LNCaP clone FGC (cell line): ENCODE measurements at places on chromosomes 1 and 21.

- DNase-seq: no peak
Observed at GRCh38 chr1:170230323-170230722, 84.6 kb downstream of the NTMT2 start.

DNA sequence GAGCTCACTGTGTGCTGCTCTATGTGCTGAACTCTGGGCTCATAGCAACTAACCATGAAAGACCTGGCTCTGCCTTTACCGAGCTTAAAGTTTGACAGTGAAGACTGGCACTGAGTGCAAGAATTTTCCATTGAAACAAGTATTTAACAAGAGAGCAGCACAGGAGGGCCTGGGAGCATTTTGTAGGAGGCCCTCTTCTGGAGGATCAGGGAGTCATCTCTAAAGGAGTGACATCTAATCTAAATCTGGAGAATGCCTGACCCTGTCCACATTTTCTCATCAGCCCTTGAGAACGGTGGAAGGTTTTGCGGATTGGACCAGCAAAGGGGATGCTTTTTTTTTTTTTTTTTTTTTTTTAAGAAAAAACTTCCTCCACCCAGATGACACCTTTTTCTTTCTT is 150.8 kb downstream of the ROR1 start:
- DNase-seq: no peak

DNA sequence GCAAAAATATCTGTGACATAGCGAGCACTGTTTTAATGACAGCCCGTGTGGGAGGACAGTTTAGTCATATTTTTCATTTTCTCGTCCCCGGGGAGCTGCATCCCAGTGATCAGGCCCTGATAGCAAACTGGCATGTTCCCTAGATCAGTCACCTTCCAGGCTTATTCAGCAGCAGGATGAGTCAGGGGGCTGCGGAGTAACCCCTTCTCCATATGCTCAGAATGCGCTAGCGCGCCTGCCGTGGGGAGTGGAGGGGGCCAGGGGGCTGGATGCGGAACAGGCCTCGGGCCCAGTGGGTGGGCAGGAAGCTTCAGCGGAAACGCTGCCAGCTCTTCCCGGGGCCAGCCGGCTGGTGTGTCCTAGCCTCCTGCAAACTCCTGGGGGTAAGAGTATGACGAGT is 94.0 kb downstream of the KCND3 start:
- no peak for DNase-seq

DNA sequence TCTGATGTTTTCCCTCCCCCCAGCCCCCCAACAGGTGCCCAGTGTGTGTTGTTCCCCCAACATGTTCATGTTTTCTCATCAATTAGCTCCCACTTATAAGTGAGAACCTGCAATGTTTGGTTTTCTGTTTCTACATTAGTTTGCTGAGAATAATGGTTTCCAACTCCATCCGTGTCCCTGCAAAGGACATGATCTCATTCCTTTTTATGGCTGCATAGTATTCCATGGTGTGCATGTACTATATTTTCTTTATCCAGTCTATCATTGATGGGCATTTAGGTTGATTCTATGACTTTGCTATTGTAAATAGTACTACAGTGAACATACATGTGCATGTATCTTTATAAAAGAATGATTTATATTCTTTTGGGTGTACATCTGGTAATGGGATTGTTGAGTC is 24.6 kb downstream of the ZNF678 start:
- DNase-seq: no peak

DNA sequence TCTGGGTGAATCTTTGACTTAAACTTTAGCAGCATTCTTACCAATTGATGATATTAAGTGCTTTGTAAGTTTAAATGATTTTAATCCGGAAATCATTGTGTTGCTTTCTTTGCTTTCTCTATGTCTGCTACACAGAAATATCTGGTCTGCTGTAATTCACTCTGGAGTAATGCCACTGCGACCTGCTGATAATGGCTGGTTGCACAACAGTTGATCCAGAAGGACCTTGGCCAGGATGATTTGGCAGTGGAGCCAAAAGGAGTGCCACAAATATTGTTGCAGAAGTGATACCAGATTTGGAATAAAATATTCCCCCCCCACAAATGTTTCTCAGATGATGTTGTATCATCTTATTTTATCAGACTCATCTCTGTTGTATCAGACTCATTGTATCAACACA is 2063.9 kb downstream of the MRPL39 start:
- DNase-seq: no peak

- DNase-seq: no peak
Observed at GRCh38 chr1:80961464-80962190, 839.1 kb upstream of the ADGRL2 start.

- DNase-seq: no peak
Observed at GRCh38 chr1:62357916-62358315, 38.7 kb upstream of the KANK4 start.

- no peak for DNase-seq
Observed at GRCh38 chr1:118914379-118915161, 73.6 kb downstream of the TBX15 start.

DNA sequence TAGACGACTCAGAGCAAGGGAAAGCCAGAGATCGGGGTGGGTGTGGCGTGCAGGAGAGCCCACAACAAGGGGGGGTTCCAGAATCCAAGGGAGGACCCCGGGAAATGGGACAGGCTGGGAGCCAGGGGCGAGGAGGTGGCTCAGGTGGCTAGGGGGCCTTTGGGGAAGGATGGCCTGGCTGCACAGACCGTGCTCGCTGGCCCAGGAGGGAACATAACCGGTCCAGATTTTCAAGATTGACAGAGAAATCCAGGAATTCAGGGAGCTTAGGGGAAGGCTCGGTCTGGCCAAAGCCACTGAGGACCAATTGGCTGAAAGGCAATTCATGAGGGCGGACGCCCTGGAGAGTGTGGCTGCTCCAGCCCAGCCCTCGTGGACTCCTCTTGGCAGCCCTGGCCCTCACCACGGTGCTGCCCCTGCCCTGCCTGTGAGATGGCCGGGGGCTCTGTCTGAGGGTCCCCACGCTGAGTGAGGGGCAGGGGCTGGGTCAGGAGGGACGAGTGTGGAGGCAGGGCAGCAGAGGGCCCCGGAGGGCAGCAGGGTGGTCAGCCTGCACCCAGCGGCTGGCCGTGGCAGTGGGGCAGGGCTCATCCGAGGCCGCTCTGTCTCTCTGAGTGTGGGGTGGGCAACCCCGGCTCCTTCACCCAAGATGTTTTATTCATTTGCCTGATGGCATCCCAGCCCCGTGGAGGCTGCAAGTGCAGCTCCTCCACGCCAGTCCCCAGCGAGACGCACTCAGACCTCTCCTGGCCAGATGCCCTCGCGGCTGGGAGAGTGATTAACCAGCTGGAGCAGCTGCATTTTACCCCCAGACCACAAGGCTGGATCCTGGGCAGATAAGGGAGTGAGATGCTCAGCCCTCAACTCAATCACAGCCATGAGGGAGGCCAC is 5.6 kb upstream of the LRRC3 start:
- DNase-seq: no peak

- DNase-seq: no peak
Observed at GRCh38 chr1:100359139-100359538, 6.8 kb downstream of the CDC14A start.

GRCh38 chr1:200248541-200248940 is 161.3 kb downstream of the ZNF281 start:
- DNase-seq: no peak

DNA sequence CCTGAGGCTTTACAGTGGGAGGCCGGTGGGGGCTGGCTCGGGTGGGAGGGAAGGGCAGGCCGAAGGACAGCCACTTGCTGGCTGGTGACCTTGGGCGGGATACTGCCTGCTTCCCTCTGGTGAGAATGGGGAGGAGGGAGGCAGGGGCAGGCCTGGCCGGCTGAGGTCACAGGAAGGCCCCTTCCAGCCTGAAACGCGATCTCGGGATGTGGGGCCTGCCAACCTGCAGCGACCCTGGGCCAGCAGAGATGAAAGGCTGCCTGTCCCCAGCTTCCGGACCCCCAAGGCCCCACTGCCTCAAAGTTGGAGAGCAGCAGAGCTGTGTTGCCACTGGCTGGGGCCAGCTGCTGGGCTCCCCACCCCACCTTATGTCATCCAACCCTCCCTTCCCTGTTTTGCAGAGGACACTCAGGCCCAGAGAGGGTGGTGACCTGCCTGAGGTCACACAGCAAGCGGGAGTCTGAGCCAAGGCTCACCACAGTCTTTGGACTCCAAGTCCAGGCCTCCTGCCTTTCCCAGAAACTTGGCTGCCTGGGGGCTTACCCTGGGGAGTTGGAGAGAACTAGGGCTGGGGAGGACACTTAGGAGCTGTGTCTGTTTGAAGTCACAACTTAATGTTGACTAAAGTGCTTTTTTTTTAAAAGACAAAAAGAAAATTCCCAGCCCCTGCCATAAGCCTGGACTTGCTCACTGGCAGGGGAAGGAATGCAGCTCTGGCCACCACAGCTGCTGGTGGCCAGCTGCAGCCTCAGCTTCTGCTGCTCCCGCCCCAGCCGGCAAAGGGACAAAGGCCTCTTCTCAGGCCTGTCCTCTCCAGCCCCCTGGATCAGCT is 14.8 kb upstream of the WASF2 start:
- no peak for DNase-seq

DNA sequence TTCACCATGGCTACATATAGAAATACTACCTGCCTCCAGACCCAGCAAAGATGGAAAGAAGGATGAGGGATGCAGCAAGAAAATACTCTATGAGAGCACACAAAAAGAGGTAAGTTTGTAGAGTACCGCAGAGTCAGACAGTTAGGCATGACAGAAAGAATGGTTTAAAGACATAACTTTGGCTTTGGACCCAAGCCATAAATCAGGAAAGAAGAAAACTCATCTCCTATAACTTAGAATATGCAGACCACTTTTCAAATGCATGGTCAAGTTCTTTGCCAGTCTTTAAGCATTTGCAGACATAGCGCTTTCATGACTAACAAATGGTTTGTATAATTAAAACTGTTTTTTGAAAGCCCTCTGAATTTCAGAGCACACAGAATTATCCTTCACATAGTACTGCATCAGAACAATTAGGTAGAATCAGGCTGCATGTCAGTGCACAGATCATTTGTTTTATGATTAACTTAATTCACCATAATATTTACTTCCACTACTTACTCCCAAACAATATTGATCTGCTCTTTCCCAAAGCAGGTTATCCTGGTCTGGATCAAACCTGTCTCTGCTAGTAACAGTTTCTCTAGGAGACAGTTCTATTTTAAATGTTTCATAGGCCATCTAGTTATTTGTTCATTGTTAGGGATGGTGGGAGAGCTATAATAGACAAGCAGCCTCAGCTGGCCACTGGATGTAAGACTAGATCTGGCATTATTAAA is 280.7 kb upstream of the NR5A2 start:
- no peak for DNase-seq

DNA sequence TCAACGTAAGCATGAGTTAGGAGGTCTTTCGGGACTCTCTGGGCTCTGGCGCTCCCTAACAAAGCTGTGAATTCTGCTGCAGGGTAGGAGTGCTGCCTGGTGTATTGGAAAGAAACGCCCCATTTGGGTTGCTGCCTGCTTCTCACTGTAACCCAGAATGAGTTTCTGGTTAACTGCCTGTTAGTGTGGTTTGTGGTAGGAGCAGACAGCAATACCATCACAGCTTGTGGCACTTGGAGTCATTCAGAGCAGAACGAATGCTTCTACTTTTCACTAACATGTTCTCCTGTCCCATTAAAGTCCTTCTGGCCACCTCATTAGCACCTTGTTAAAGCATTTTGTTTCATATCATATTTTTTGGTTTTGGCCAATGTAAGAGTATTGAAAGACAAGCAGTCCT is 18.1 kb downstream of the MAP3K7CL start:
- DNase-seq: no peak

GRCh38 chr1:64295561-64295960 is 92.1 kb downstream of the UBE2U start:
- DNase-seq: no peak

DNA sequence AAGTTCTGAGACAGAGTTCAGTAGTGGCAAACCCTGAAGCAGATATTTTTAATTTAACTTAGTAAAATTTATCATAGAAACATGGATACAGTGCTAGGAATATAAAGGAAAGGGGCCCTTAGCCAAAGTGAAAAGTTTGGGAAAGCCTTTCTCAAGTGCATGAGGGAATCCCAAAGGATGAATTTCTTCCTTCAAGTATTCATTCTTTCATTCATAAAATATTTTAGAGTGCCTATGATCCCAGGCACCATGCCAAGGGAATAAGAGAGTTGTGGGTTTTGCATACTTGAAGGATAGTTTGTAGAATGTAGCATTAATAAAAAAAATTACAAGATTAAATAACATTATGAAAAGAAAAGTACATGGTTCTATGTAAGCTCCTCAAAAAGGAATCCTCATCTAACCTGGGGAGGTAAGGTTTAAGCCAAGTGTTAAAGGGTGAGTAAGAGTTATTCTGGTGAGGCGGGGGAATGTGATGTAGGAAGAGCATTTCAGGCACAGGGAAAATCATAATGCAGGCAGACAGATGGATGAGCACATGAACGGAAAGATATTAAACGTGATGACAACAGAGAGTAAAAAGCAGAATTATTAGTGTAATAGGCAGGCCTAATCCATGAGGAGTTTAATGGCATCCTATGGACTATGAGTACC is 40.4 kb upstream of the NTNG1 start:
- DNase-seq: no peak

DNA sequence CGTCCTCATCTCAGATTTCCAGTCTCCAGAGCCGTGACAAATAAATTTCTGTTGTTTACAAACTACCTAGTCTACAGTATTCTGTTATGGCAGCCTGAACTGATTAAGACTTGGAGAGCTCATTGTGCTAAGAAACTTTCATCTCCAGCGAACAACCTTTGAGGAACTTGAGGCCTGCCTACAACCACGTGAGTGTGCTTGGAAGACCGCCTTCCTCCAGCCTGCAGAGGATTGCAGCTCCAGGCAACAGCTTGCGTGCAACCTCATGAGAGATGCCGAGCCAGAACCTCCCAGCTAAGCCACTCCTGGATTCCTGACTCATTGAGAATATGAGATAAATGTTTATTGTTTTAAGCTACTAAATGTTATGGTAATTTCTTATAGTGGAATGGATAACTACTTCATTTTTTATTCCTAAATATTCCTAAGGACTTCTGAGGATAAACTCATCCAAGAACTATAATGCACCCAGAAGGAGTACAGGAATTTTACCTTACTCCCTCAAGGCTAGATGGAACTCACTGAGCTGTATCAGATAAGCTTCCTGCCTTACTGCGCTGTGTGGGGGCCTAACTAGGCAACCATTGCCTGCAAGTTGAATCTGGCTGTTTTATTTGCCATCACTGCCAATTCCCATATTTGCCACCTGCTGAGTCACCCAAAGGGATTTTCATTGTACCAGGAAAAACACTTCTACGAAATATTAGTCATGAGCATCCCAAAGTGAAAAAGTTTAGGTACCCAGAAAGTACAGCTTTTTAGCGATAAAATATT is 17.6 kb downstream of the FAM177B start:
- no peak for DNase-seq

GRCh38 chr1:46798810-46799209 is at the start of gene CYP4B1:
CYP4B1 (plus strand) TSS chr1:46799046; CDS start chr1:46799082, 36 bp downstream.
- DNase-seq: peak; percentile 65

- no peak for DNase-seq
Observed at GRCh38 chr21:29193901-29194300, 63.5 kb downstream of the MAP3K7CL start.
